ENCODE measurements at places on chromosomes 2 and 18. TPM values are rescaled to one million over a fixed set of nuclear protein-coding genes. Genes with fewer than 3 reads are reported as not detected.

The CDH19 gene
- total RNA-seq, result 53.5 TPM

The COL3A1 gene
- 10,756 TPM for total RNA-seq

The NAT8 gene
- total RNA-seq, result not detected

The OSR1 gene
- total RNA-seq, result 70.5 TPM

The SRD5A2 gene
- total RNA-seq, result not detected

The REG3G gene
- not detected for total RNA-seq

The MAP3K19 gene
- not detected for total RNA-seq
